ENCODE measurements at places on chromosomes 6 and 20.

- no peak for DNase-seq
Measured at GRCh38 chr20:1825507-1825906, 69.7 kb upstream of the SIRPA start.

- DNase-seq: peak; percentile 22
Measured at GRCh38 chr6:45663251-45664221, 285.8 kb upstream of the SUPT3H start.

GRCh38 chr6:70370496-70370895, 42.8 kb upstream of the FAM135A start:
- no peak for DNase-seq

DNA sequence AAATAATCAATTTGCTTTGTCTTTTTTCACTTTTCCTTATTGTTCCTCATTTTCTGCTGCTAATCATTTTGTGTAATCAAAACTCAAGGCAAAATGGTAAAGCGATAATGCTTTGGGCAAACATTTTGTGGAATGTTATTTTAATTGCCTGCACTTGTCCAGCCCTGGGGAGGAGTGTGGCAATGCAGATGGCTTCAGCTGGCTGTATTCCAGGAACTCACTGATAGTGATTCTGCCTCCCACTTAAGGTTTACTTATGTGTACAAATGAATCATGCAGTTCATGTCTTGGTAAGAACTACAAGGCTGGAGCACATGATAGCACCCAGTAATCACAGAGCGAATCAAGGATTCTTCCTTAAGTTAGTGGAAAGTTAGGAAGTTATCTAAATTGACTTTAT, 107.8 kb downstream of the COL19A1 start:
- no peak for DNase-seq

DNA sequence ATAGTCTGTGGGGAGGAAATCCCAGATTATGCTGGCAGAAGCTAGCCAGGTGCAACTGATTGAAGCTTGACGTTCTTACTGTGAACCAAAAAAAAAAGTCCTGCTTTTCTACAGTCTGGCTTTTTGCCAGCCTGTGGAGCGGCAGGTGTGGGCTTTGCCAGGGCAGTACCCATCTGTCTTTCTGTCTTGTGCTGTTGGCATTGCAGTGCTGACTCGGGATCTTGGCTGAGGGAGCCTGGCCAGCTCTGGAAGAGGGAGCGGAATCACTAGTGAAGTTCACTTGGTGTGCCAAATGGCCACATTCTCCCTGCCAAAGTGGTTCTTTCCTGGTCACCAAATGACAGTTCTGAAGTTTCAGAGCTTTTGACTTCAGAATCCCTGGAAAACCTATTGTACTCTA, 5.0 kb downstream of the KIF3B start:
- DNase-seq: no peak

DNA sequence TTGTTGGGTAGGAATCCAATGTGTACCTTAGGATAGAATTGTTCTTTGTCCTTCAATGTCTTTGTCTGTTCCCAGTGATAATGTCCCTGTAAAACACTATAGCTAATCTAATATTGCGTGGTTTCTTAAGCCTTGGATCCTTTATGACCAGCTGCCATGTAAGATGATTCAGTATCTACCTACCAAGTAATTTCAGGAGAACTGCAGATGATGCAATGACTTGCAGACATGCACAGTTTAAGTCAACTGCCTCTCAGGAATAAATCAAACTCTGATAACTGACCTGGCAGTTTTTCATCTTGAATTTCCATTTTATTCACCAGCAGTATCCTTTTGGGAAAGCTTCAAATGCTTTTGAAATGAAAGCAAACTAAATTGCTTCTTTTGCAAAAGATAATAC, 157.8 kb downstream of the TPBG start:
- DNase-seq: no peak

DNA sequence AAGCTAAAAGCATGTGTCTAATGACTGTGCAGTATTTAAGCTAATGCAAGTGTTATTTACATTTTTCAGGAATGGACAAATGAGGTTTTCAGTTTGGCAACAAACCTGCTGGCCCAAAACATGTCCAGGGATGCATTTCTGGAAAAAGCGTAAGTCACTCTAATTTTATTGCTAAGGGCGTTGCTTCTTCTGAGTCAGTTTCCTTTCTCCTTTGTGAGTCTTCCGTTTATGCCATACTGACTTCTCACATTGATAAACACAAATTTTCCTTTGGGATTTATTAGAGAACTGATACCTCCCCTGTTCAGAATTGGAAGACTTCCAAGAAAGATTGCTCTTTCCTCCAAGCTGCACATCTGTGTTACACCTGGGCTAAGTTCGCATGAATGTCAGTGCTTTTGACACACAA, 422.9 kb upstream of the PLCB4 start:
- no peak for DNase-seq

DNA sequence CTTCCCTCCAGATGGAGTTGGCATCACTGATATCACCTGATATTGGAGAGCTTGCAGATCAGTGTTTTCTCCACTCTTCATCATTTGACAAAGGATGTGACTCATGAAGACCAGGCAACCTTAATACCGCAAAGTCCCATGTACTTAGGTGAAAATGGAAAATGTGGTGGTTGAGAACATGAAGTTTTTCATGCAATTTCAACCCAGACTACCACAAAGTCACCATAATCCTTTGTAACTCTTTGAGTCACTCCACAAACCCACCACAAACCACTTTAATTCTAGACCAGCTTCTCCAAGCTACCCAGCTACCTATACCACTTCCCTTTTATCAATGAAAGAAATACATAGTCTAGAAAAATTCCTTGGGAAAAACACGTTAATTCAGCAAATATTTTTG, 7.1 kb downstream of the NHLRC1 start:
- DNase-seq: peak; percentile 3

DNA sequence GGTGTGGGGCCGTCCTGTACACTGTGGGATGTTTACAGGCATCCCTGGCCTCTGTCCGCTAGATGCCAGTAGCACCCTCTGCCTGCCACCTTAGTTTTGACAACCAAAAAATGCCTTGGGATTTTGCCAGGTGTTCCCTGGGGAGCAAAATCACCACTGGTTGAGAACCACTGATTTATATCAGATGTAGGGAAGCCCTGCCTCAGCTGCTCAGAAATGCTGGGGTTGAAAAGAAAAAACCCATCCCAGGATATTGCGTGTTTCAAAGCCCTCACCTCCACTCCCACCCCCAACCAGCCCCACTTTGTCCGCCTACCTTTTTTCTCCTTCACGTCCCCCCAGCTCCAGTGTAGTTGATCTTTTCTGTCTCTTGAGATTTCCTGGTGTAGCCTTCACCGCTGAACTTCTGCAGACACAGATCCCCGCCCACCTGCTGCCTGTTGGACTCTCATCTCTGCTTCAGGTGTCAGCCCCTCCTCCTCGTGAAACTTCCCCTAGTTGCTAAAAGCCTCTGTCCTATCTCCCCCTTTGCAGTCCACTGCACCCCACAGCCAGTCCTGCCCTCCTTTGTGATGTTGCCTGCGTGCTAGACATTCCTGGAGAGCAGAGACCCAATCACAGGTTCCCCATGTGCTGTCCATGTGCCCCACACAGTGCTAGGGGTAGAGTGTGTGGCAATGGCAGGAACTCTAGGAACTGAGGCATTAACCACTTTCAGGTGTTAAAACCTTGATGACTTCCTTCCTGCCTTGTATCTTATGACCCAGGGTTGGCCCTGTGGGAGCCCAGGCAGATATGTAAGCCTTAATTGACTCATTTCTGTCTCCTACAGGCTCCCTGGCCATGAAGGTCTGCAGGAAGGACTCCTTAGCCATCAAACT, 98.9 kb downstream of the TBC1D7 start:
- DNase-seq: peak; percentile 62

DNA sequence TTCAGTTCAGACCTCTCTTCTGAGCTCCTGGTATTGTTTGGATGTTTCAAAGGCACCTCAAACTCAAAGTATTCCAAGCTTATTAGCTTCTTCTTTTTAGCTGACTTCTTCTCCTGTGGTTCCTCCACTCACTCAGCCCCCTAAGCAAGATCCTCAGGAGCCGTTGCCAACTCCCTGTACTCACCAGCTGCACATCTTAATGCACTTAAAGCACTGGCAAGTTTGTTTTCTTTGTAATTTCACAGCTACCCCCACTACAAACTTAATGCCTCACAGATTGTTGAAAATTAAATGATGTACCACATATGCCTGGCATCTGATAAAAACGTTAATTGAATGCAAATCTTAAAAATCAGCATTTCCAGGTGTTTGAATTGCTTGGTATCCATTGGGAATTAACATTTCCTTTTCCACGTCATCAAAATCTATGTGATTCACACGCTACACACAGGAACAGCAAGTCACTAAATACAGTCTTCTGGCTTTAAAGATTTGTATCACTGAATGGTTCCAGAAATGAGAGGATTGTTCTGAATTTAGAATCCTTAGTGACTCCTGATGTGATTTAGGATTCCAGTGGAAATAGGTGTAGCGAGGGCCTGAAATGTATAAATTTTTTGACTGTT, 24.5 kb downstream of the CALHM6 start:
- DNase-seq: no peak

DNA sequence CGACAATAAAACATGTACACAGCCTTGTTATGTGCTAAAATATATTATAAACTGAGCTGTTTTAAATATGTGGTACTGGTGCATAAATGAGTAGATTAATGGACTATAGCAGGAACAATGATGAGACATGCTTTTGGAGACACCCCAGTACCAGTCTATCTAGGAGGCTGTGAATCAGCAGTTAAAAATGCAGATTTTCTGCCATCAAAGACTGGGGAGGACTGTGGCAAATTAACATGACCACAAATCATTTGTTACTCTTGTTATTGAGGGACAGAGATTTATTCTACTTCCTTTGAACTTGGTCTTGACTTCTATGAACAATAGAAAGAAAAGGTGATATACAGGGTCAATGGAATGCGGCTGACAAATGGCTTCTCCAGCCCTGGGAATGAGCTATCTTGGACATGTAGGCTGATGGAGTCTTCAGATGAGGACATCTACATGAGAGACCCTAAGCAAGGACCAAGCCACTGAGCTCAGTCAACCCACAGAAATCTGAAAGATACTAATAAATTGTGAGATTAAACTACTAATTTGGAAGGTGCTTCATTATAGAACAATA, 551.7 kb upstream of the GJE1 start:
- no peak for DNase-seq

DNA sequence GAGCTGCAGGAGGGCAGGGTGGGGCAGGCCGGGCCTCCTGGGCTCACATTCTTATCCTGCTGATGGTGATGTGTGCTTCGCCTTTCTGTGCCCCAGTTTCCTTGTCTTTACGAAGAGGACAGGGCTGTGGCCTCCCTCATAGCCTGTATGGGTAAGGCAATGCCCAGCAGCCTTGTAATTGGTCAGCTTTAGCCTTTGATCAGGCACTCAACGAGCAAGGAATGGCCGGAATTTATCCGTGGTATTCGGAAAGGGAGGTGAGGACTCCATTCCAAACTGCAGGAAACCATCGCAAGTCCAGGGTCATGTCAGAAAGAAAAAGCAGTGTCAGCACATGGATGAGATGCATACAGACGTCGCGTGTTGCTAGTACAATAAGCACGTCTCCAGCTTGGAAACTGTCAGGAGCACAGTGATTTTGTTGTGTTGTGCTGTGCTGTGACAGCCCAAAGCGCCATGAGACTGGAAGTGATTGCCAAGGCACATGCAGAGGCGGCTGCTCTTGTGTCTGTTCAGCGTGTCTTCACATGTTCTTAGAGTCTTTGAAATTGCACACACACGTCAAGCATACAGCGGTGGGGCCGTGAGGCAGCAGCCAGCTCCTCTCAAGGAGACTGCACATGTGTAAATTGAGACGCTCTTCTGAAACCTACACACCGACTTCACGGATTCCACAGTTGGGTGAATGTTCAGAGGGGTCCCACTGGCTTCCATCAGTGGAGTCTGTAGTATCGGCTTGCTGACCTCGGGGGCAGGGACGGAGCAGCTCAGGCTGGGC, 6.2 kb downstream of the SS18L1 start:
- no peak for DNase-seq

- DNase-seq: peak; percentile 37
Measured at GRCh38 chr20:32482442-32483261, 102.5 kb downstream of the NOL4L start.

DNA sequence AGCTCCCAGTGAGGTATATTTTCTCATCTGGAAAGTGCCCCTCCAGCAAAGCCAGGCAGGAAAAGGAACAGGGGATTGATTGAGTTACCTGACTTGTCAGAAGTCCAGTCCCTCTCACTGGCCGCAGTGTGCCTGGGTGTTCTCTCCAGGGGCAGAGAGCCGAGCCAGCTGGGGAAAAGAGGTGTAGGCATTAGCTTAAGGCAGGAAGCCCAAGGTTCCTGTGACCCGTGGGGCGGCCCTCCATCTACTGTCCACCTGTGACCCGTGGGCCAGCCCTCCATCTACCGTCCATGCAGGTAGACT, 2.7 kb downstream of the PSMG4 start:
- no peak for DNase-seq

GRCh38 chr6:104729433-104729832, 130.3 kb downstream of the HACE1 start:
- DNase-seq: no peak

DNA sequence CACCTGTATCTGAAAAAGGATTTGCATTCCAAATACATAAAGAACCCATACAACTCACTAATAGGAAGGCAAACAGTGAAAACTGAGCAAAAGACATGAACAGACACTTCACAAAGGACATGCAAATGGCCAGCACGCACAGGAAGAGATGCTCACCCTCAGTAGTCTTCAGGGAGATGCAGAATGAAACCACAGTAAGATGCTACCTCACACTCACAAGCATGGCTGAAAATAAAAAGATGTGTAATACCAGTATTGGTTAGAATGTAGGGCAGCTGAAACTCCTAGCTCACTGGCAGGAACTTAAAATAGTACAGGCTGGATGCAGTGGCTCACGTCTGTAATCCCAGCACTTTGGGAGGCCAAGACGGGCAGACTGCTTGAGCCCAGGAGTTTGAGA, 64.6 kb downstream of the SNX5 start:
- no peak for DNase-seq

GRCh38 chr6:25227854-25228253, 51.3 kb upstream of the CARMIL1 start:
- DNase-seq: no peak

DNA sequence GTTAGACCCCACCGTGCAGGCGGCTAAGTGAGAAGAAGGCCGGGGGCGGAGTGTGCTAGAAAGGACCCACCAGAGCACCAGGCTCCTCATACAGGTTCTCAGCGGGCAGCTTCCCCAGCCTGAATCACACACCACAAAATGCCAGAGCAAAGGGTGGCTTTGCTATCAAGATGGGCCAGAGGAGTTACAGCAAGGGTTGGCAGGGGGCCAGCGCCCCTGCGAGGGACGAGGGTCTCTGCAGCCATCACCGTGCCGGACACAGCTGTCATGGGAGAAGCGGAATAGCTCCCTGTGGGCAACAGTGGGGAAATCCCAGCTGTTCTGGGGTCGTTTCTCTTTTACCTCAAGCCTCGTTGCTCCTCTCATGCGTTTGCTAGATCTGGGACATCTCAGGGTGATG, 206.3 kb downstream of the SMOC2 start:
- DNase-seq: no peak

All from natural killer cell (primary cell).